ENCODE measurements at places on chromosomes 16 and 17.

GRCh38 chr16:84418056-84418849 is 49.9 kb downstream of the ATP2C2 start:
- no peak for DNase-seq

- DNase-seq, result no peak
Measured at GRCh38 chr17:522919-523318, 170.3 kb upstream of the RPH3AL start.

GRCh38 chr16:31360251-31360650 is 5.3 kb downstream of the ITGAX start:
- DNase-seq, result no peak

- DNase-seq, result no peak
Measured at GRCh38 chr17:45263477-45263860, 1.6 kb upstream of the SPATA32 start.

DNA sequence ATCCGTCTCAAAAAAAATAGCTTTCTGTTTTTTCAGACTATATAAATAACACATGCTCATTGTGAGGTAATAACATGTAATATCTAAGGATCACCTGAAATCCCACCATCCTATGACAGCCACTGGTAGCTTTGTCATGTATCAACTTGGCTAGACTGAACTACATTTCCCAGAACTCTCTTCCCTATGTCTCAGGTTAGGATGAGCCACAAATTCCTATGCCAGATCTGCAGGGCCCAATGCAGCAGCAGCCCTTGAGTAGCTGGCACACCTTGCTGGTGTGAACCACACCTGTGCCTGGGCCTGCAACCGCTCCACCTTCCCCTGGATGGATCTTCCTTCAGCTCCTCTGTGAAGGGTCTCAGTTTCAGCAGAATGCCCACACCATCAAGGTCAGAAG is 28.1 kb downstream of the OGFOD1 start:
- no peak for DNase-seq

- no peak for DNase-seq
Measured at GRCh38 chr17:77037943-77038342, 102.8 kb upstream of the SEC14L1 start.

GRCh38 chr17:16086957-16087356 is 87.3 kb downstream of the TTC19 start:
- no peak for DNase-seq

DNA sequence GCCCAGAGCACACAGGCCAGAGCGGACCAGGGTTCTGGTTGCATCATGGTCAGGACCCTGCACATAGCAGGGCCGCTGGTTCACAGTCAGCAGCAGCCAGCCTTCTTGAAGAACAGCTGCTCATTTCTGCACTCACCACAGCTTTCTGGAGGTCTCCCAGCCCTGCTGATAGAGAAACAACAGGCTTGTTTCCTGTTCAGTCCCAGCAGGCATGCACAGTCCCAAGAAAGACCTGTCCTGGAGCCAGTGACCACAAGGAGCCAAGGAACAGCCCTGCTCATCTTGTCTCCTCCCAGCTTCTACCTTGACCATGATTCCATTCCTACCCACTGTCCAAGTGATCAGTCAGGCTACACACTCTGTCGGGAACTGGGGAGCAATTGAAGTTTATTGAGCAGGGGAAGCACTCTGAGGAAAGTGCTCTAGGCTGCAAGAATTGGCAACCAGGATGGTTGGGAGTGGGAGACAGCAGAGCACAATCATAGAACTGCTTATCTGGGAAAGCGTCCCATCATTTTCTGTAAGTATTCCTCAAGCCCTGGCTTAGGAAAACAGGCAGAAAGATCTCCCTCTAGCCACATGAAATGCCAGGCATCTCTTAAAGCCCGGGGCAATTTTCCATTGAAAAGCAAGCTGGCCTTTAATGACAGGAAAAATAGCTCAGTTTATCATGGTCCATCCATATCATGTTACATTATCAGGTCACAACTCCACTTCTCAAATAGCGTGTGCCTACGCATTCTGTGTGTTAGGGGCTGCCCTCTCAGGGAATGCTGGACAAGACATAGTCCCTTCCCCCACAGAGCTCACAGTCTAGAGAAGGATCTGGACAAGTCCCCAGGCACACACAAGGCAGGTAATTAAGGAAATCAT is 155.4 kb upstream of the FOXF1 start:
- no peak for DNase-seq

DNA sequence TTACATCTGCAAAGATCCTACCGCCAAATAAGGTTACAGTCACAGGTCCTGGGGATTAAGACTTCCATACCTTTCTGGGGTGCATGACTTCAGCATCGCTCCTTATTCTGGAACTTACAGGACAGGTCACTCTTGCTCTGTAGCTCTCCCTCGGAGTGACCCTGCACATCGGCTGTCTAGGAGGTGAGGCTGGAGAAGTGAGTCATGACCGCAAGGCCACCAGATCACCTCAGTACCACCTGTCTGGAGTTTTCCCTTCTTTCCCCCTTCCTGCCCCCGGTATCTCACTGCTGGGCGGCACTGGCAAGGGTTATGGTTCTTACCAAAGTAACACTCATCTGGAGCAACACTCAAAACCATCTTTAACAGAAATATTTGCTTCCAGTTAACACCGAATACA is 374.8 kb downstream of the SLC39A11 start:
- no peak for DNase-seq

DNA sequence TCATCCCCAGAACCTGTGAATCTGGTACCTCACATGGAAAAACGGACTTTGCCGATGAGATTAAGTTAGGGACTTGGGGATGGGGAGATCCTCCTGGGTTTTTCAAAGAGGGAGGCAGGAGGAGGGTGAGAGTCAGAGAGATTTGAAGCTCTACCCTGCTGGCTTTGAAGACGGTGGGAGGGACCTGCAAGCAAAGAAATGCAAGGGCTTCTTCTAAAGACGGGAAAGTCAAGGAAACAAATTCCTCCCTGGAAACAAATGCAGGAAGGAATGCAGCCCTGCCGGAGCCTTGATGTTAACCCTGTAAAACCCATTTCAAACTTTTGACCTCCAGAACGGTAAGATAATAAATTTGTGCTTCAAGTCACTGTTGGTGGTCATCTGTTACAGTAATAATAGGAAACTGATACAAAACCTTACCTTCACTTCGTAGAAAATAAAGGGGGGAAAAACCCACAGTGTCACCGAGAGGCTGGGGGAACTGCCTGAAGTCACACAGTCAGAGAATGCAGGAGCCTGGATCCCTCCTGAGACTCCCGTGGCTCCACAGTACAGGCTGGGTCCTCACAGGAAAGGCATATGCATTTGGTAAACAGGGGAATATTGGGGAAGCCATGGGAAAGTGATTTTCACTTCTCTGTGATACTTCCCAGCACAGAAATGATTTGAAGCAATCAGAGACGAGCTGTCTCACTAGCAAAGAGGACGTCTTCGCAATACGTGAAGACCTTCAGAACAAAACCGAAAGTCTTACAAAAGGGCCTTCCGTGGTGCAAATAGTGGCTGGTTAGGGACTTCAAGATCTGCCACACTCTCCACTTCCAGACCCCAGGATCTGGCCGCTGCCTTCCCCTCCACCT is 58.9 kb upstream of the CLEC3A start:
- DNase-seq, result no peak

DNA sequence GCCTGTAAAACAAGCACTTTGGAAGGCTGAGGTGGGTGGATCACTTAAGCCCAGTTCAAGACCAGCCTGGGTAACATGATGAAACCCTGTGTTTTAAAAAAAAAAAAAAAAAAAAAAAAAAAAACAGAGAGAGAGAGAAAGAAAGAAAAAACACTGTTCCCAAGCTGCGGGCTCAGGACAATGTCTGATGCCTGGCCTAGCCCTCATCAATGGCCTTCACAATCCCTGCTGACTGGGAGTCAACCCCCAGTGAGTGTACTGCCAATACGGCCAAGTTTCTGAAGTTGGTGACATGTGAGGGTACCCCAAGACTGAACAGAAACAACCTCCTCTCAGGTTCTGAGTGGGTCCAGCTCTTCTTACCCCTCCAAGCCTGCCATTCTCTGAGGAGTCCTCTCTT is 116.5 kb downstream of the ZNF778 start:
- DNase-seq, result no peak

DNA sequence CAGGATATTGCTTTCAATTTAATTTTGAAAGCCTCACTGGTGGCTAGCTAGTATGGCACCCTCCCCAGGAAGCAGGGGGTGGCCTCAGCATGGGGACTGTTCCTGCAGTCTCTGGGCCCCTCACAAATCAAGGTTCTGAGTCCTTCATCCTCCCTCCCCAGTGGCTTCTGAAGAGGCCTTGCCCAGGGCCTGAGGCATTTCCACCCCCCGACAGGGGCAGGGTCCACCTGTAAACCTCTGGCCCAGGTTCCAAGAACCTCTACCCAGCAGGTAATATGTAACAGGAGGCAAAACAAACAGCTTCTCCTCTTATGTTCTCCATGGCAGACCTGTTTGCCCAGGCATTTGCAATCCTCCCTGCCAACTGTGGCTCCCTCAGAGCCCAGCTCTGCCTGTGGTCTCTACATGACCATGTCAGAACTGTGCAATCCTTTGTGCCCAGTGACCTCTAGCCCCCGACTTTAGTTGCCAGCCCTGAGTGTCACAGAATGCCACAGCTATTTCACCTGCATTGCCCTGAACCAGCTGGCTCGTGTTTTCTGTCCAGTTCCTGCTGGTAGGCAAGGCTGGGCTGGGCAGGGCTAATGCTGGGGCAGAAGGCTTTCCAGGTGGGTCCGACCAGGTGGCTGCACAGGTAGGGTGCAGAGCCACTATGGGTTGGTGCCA is 14.3 kb downstream of the ACSF2 start:
- no peak for DNase-seq

DNA sequence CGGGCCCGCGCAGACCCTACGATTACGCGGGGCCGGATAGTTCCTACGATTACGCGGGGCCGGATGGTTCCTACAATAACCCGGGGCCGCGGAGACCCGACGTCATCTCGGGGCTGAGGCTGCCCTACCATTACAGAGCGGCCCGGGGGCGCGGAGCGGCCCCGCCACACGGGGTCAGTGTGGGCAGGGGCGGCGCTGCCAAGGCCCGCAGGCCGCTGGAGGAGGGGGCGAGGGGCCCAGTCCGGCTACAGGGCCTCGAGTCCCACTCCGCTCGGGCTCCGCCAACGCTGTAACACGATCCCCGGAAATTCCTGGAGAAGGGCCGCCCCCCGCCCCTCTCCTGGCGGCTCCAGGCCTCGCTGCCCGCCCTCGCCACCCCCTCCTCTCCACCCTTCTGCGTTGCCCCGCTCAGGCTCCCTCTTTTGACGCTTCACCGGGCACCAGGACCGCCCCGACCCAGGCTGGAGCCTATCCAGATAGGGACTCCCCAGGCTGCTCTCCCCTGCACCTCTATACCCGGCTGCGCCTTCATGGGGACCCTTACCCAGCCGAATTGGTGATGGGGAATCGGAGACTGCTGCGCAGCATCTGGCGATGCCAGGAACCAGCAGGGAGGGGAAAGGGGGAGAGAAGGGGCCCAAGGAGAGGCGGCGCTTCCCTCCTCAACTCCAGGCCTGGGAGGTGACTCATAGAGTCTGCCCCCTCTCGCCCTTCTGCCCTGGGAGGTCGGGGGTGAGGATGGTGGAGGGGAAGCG is at the start of gene RAB34:
TSS of gene RAB34 (minus strand) at position 291 of the 755 bp plus-strand sequence. CDS start 602 bp downstream, outside the sequence.
- DNase-seq, result no peak

DNA sequence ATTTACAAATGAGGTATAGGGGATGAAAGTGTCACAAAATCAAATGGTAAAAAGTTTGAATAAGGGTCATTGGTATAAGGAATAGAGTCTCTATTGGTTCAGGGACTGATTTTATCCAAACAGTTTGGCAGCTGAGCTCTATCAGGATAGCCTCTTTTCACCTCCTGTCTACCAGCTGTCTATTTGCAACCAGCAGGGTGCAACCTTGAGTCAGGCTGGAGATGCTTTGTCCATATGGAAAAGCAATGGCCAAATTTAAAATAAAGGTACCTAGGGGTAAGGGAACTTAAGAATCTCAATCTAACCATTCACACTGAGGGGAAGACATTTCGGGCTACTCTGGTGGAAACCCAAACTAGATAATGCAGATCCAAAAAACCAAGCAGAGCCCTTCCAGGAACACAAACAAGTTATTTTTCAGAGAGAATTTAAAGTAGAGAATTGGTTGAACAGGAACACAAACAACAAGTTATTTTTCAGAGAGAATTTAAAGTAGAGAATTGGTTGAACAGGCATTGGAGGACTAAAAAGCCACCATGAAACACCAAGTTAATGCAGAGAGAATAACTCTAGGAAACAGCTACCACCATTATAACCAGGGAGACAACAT is 12.6 kb upstream of the CA10 start:
- no peak for DNase-seq

- DNase-seq, result no peak
Measured at GRCh38 chr17:18035704-18036103, 3.3 kb downstream of the ATPAF2 start.

DNA sequence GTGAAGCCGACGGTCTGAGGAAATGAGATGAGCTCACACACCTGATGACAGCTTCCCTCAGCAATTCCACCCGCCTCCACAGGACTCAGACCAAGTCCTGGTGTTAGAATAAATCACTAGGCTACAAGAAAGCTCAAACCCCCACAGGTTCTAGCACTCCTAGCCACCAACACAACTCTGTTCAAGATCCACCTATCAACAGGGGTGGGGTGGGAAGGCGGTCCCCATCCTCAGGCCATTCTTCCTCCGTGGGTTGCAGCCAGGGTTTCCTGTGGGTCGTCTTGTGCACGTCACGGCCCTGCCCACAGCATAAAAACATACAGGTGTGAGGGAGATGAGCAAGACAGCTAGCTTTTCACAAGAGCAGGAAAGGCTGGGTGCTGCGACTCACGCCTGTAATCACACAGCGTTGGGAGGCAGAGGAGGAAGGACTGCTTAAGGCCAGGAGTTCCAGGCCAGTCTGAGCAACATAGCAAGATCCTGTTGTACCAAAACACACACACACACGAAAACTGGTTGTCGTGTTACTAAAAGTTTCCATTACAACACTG is 81.1 kb downstream of the ANKRD11 start:
- no peak for DNase-seq

DNA sequence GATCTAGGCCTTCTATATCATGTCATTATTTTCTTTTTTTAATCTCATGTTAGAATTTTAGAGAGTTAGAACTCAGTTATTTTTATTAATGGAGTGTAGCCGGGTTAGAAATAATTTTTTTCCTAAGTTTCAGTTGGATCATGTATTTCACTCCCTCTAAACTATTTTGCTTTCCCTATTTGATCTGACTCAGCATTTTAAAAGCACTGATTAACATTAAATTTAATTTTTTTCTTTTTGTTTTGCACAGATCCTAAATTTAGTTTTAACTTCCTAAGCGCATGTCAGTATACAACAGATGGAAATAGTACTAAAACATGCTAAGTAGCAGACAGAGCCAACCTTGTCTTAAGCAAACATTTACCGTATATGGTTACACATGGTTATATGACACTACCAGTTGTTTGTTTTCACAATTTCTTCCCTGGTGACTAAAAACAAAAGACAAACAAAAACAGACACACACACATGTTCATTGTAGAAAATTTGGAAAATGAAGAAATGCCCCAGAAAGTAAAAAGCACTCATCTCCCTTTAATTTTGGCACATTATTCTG is 33.6 kb upstream of the RAB11FIP4 start:
- DNase-seq, result no peak

GRCh38 chr17:81703747-81704654 is 834 bp downstream of the MRPL12 start:
- no peak for DNase-seq

- no peak for DNase-seq
Measured at GRCh38 chr16:61823326-61823725, 212.9 kb downstream of the CDH8 start.

- no peak for DNase-seq
Measured at GRCh38 chr16:80536238-80536637, 4.6 kb upstream of the DYNLRB2 start.

All from SIG-M5 (cell line).